ENCODE measurements at places on chromosomes 16 and 17.
A peak's percentile ranks its signal among the peaks of the same experiment; 100 is the strongest.

DNA sequence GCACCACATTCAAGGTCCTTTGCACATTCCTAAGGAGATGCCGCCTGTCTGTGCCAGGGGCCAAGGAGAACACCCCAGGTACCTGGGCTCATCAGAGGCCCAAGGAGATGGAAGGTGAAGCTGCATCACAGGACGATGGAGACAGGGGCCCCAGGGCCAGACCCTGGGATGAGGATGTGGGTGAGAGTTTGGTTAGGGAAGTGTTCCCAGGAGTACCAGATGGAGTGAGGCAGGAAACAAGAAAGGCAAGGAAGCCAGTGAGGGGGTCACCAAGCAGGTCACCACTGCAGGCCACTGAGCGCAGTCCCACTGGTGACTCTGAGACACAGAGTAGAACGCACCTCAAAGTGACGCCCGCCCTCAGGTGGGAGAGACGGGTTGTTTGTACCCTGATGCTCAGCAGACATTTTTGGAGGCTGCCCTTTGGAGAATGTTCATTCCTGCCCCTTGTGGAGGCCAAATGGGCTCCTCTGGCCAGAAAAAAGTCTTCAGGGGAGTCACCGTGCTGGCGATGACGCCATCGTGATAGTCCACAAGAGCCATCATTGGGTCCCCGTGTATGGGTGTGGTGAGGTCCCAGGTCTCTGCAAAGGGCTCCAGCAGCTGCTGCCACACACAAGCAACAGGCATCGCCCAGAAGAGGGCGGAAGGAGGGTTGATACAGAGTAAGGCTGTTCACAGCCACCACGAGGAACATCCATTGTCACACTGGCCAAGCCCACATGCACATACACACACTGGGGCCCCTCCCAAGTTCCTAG, 57.5 kb downstream of the BEAN1 start:
- DNase-seq, result no peak

- DNase-seq, result no peak
These were observed 44.2 kb downstream of the PEMT start for GRCh38 chr17:17547210-17547764.

DNA sequence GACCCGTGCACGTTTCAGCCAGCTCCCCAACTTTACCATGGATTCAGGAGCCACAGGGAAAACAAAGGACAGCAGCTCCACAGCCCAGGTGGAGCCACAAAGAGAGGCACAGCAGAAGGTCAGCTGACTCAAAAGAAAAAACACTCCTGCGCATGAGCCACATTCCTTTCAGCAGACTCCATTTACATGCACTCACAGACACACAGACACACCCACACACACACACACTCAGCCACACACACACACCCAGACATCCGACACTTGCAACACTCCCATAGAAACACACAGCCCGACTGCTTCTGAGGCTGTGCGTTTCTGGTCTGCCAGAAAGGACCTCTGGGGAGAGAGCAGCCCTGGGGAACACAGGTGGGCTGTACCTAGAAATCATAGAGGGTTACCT, 2335.5 kb downstream of the TP53TG3F start:
- DNase-seq, result no peak

- no peak for DNase-seq
These were observed 294.5 kb downstream of the FOXL1 start for GRCh38 chr16:86872833-86873232.

GRCh38 chr17:72599891-72600290, 479.1 kb downstream of the SOX9 start:
- DNase-seq, result no peak

GRCh38 chr16:30166202-30166902, 17.1 kb upstream of the CORO1A start:
- DNase-seq, result no peak

GRCh38 chr16:31868691-31869167, 4.9 kb upstream of the ZNF267 start:
- peak; percentile 85 for DNase-seq

DNA sequence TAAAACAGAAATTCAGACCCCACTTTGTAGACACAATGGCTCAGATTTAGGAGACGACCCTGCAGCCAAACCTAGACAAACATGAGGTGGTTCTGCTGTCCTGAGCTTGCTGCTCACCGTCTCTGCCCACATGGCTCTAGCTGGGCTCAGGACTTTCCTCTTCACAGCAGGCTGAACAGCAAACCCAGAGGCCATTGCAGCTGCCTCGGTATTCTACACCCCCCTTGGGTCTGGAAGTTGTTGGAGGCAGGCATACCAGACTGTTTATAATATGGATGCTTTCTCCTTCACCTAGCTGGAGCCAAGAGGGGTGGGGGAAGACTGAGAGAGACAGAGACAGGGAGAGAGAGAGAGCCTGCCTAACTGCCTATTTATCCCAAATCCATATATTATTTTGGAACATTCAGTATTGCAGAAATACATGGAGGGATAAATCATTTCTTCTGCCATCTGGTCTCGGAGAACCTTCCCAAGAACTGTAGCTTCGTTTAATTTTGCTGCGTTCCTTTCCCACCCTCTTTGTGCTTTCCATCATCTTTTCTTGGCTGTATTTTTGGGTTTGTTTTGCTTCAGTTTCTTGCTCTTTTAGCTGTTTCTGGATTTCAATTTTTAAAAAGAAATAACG, 628.2 kb upstream of the RBFOX1 start:
- no peak for DNase-seq

DNA sequence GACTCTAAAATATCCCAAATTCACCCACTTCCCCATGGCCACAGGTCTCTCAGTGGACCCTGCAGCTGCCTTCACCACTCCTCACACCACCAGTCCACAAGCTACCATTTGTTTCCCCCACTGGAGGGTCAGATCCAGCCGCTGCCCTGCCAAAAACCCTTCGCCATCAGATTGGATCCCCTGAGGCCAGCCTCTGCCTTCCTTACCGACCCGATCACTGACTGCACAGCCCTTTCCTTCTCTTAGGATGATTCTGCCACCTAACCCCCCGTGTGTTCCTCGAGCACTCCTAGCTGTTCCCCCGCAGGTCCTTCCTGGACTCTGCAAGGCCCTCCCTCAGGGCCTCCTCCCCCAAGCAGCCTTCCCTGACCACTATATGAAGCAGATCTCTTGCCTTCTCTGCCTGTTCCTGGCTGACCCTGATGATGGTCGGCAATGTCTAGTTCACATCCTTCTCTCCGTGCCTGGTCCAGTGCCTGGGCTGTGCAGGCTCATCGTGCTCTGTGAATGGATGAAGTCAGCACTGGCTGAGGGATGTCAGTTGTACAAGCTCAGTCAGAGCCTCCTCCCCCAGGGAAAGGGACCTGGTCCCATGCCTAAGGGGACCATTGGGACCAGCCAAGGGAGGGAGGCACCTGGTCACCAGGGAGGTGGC, 46.0 kb downstream of the CPNE2 start:
- no peak for DNase-seq

- peak; percentile 74 for DNase-seq
These were observed 19.9 kb upstream of the ZNF750 start for GRCh38 chr17:82859431-82860403.

DNA sequence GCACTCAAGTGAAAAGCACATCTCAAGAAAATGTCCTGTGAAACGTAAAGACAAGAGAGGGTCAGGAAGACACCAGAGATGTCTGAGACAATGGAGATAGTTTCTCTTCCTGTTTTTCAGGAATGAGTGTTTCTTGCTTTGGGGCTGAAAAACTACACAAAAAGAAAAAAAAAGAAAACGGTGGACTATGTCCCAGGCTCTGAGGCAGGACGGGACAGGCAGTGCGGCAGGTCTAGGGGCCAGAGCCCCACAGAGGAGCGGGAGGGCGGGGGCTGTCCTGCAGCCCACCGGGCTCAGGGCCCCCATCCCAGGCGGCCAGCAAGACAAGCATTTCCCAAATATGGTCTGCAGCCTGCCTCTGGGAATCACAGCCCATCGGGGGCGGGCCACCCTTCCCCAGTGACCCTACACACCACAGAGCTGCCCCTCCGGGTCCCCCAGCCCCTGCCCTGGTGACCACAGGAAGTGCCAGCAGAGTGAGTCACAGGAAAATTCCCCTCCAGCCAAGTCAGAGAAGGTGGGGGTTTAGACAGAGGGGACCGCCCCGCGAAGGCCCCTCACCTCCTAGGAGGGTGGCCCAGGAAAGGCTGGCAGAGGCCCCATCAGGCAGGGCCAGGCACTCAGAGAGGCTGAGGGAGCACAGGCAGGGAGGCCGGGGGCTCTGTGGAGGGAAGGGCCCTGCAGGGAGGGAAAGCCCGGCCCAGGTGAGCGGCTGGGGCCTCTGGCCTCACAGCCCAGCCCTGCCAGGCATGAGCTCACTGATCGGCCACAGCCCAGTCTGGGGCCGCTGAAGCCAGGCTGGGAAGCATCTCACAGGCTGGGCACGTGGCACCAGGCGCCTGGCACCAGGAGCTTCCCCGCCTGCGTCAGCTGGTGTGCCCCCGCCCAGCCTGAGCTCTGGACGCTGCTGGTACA, 6.3 kb downstream of the BCAR1 start:
- no peak for DNase-seq

GRCh38 chr16:28218109-28218508, 6.3 kb upstream of the XPO6 start:
- DNase-seq, result no peak

- DNase-seq, result no peak
These were observed 60.0 kb upstream of the BCAR1 start for GRCh38 chr16:75311383-75311938.

- DNase-seq, result no peak
These were observed 3.7 kb upstream of the SDK2 start for GRCh38 chr17:73647772-73648542.

Measured in K562 (cell line).